ENCODE measurements at places on chromosomes 6 and 20.

DNA sequence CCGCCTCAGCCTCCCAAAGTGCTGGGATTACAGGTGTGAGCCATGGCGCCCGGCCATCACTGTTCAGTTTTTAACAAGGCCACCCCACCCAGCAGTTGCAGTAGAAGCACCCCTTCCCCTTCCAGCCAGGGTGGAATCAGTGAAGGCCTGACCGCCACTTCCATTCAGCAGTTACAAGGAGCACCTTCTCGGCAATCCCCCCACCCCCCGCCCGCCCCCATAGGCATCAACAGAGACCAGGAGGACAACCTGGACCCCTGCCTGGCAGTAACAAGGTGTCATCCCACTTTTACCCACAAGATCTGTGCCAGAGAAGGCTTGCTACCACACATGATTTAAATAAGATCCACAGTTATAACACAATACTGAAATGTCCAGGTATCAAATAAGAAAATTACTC lies 23.1 kb downstream of the NCR2 start:
- DNase-seq: no peak

DNA sequence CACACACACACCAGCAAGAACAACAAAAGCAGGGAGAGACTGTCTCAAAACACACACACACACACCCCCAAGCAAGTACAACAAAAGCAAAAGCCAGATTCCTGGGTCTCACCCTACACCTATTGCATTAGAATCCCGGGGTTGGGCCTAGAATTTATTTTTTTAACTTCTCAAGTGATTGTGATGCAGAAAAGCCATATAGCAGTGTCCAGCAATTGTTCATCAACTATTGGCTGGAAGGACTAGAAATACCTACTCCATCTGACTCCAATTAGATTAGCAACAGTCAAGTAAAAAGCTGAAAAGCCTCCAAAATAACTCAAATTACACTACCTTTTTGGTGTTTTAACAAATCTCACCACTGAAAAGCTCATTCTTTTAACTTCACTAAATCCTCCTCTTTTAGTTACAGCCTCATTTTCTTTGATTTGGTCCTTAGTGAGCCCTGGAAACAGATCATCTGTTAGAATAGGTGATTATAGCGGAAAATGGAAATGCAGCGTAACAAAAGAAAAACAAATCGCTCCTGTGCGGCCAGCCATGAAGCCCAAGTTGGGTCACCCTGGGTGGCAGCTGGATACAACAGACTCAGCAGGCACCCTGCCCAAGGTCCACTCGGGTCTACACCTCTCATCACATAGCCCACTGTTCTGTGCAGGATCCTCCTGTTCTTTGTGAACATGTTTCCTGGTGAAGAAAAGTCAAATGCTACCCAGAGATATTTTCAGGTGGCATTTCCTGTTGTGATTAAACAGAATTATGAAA lies 38.7 kb downstream of the STAU1 start:
- DNase-seq: no peak

DNA sequence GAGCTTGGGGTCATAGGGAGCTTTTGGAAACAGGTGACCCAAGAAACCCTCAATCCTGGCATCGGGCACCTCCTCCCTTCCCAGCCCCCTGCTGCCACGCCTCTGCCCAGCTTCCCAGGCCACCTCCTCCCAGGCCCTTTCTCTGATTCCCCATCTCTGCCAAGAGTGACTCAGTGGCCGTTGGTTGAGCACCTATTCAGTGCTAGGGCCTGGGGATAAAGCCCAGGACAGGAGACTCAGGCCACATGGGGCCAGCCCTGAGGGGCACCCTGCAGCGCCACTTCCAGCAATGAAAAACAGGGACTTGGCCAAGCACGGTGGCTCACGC lies 110.1 kb downstream of the ASXL1 start:
- no peak for DNase-seq

- no peak for DNase-seq
Measured at GRCh38 chr20:48740712-48741111, 87.1 kb downstream of the PREX1 start.

DNA sequence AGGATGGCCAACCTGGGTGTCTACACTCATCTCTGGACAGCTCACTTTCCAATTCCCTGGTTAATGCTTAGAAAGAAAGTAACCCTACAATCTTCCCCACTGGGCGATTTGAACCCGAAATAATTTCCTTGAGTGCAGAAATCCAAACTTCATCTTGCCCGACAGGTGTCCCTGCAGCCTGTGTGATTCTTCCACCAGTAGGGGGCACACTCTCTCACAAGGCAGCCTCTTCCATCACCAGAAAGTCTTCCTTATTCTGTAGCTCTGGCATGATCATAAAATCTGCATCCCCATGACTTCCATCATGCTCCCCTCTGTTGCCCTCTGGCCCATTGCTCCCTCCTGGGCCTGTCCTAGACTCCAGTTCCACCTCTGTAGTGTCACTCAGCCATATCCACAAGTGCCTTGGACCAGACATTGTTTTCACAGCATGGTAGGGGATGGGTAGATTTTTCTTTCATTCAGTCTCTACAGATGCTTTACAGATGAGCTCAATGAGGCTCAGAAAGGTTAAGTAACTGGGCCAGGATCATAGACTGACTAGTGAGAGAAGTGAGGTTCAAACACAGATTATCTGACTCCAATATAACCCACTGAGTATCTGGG lies 170.4 kb upstream of the SPTLC3 start:
- no peak for DNase-seq

- DNase-seq: no peak
Measured at GRCh38 chr20:38353316-38353715, 7.0 kb downstream of the LBP start.

- no peak for DNase-seq
Measured at GRCh38 chr6:8940356-8940755, 505.0 kb upstream of the SLC35B3 start.

DNA sequence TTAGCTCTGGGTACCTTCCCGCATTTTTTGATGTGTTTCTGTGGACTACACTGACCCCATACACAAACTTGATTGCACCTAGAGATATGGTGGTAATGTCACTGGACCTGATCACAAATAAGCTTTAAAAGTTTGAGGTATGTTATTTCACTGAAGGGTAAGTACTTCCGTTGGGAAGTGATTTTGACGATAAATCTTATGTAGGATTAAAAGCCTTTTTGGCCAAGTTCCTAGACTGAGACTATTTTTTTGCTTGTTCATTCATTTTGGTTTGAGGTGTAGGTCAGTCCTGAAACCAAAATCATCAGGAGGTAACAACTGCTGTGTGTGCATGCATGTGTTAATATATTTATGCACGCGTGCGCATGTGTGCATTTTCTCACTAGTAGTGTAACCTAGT lies 336.3 kb downstream of the TFAP2A start:
- DNase-seq: no peak

GRCh38 chr20:50759678-50760077 lies 28.3 kb downstream of the PARD6B start:
- DNase-seq: no peak

- no peak for DNase-seq
Measured at GRCh38 chr6:142637624-142638351, 307.2 kb downstream of the HIVEP2 start.

DNA sequence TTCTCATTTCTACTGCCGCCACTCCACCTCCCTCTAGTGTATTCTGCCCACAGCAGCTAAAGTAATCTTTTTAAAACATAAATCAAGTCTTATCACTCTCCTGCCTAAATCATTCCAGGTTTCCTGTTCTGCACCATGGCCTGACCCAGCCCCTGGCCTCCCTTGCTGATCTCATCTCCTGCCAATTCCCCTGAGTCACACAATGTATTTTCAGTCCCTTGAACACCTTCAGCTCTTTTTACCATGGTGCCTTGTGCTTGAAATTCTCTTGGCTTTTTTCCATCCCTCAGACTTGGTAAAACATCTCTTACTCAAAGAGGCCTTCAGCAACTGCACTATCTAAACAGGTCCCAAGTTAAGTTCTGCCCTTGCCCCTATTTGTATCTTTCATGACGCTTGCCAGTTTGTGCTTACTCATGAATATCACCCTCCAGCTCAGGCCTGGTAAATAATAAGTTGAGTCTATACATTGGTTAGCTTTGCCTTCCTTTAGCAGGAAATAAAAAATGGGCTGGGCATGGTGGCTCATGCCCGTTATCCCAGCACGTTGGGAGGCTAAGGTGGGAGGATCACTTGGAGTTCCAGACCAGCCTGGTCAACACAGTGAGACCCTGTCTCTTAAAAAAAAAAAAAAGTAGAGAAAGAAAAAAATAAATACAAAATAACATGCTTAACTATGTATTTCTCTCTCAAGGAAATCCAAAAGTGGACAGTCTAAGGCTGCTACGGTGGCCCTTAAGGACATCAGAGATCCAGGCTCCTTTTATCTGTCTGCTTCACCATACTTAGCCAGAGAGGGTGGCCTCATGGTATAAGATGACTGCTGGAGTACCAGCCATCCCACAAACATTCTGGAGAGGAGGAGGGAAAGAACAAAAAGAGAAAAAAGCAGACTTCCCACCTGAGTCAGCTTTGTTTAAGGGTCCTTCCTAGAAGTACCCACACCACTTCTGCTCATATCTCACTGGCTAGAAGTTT lies 62.2 kb downstream of the ARFGEF2 start:
- no peak for DNase-seq

- no peak for DNase-seq
Measured at GRCh38 chr20:53739799-53740785, 146.5 kb upstream of the ZNF217 start.

GRCh38 chr6:47403056-47403455 lies 74.5 kb upstream of the CD2AP start:
- DNase-seq: no peak

DNA sequence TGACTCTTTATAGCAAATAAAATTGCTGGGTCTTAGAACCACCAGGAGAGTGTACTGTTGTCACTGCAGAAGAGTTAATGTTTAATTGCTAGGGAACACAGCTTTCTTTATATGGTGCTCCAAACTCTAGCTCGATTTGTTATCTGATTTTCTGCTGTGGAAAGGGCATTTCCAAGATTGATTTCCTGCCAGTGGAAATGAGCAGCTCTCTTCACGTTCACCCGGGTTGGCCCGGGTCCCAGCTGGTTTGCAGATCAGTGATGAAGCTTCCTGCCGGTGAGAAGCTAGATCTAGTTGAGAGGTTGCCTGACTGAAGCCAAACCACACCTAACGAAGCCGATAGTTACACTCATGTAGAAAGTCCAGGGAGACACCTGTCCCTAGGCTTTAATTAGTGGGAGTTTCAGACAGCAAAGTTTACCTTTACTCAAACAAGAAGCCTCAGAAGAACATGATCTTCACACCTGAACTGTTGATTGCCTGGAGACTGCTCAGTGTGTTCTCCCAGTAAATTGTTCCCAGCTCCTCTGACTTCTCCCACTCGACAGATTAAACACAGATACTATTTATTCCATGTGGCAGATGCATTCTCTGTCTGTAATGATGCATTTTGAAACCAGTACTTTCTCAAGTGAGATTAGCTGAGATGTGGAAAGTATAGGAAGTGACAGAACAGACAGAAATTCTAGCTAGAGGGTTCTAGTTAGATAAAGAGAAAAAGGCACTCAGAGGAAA lies 27.8 kb downstream of the PAQR8 start:
- DNase-seq: no peak

DNA sequence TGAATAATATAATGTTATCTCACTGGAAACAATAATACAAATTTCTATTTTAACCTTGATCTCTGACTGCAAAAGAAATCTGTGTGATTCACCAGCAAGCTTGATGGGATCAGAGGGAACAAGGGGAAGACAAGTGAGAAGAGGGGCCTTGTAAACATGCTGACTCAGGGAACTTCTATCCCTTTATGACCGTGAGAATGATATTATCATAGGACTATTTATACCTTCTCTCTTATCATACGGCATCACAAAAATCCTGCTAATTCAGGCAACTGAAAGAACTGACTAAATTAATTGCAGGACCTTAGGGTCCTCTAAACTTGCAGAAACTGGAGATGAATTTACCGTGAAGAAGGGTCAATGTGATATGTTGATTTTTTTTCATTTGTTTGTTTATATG lies 173.3 kb downstream of the PTPRK start:
- DNase-seq: no peak

DNA sequence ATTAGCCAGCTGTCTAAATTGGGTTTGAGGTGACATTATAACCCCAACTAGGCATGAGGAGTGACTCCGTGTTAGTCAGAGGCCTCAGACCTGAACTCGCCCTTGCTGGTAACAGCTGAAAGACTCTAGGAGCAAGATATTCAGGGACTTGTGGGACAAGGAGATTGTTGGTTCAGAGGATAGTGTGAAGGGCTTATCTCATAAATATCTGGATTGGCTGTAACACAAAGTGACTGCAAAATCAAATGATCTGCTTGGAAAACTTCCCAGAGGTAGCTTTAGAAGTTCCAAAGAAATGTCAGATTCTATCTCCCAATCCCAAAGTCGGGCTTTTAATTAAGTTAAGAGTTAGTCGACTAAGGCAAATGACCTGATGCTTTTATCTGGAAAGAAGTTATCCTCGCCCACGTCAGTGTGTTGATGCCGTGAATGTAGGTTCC lies 72.4 kb downstream of the TULP4 start:
- DNase-seq: no peak

DNA sequence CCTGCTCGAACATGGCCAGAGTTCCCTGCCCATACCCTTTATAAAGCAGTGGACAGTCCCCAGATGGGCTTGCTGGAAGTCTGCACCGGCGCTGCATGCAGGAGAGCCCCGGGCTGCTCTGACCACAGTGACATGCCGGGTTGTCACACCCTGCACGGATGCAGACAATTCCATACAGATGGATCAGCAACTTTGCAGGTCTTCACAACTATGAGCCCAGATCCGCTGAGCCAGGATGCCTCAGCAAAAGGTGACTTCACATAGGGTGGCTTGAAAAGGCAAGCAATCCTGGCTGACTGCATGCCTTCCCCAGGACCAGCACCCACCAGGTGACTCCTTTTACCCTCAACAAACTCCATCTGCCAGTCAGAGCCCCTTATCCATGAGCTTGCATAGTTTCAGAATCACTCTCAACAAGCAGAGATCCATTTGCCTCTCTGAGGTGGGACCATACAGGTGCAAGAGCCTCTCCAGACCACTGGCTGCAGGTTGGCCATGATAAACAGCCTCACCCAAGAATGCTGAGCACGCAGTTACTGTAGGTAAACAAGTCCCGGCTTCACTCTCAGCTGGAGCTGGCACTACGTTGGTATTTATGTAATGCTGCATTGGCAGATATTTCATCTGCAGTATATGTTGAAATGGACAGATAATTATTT lies 183.0 kb upstream of the QKI start:
- DNase-seq: no peak

DNA sequence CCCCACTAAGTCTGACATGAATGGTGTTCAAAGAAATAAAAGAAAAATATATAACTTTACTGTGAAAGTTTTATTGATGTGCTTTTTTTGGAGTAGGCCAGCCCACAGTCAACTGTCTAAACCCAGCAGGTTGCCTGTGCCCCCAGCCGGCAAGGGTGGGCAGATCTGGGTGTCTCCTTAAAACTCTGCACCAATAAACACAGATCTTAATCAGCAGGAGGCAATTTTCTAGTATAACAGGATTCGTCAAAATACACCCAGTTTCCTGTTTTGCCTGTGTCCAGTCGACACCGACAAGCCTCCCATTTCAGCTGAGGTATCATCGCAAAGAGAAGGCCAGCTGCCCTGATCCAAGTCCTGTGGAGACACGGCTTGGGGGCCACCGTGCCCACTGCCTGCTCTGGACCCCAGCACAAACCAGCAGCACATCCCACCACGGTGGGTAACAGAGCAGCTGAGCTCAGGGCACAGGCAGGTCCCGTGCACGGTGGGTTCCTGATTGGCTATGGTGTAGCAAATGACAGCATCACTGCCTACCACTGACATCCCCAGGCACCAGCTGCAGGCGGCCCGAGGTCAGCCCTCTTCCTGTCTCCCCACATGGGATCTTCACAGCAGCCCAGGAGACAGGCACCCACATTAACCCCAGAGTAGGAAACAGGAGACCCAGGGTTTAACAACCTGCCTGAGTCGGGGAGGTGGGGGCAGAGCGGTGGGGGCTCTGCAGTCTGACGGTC lies 15.7 kb downstream of the BMP7 start:
- no peak for DNase-seq
